ENCODE measurements at places on chromosomes 2 and 18.

DNA sequence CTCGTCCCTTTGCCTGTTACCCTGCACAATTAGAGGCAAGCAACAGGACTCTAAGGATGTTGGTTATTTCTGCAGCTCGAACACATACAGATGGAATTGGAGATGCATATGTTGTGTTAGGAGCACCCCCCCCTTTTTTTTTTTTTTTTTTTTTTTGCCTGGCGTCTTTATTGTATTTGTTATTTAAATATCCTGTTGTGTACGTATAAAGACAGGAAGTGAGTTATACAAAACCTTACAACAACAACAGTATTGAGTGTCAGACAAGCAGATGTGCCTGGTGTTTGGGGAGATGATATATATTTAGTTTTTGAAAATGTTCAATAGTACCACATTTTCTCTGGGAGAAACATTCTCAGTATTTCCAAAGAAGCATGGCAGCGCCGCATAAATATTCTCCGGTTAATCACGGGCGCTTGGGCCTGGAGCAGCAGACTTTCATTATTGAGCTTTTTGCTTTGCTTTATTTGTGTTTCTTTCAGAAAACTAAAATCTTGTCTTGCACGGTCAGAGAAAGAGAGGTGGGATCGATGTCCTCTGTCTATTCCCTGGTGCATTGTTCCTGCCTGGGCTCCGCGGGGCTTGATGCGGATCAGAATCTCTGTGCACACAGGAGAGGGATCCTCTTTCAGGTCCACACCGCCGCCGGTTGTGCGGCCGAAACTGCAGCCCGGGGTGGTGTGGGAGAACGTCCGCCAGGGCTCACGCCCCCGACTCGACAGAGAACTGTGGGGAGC, 23.2 kb upstream of the ZNF516 start:
- DNase-seq, result peak; percentile 59

DNA sequence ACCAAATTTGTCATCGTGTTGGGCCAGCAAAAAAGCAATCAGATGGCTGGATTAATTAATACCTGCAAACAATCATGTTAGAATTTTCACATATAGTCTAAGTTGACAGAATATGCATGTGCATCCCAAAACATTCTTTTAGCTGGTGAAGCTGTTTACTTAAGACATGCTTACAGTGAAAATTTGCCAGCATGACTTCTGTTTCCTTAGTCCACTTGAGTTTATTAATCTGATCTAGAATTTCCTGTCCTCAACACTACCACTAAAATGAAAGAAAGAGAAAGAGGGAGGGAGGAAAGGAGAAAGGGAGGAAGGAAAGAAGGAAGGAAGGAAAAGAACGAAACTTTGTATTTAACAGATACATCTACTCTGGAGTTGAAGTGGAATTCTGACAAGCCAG, 2109.9 kb upstream of the PIK3C3 start:
- no peak for DNase-seq

DNA sequence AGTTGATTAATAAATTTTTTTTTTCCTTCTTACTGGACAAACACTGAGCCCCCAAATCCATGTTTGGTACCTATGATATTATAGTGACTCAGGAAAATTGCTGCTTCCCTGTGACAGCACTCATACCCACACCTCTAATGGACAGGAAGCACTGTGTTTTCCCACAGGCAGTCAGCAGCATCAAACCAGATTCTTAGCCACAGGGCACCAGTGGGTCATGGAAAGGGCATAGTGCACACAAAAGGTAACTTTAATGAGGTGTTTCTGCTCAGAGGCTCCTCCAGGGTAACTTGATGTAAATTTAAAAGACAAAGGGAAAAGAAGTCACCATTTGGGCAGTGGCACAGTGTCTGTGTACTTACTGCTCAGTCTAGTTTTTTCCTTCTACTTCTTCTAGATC, 34.1 kb downstream of the SERPINB11 start:
- DNase-seq, result no peak

- DNase-seq, result no peak
These were observed 8.2 kb downstream of the TTC32 start for GRCh38 chr2:19893520-19894133.

- DNase-seq, result no peak
These were observed 110.8 kb downstream of the FSHR start for GRCh38 chr2:49043405-49043982.

GRCh38 chr18:49009661-49010060, 58.9 kb upstream of the SMAD7 start:
- DNase-seq, result no peak

DNA sequence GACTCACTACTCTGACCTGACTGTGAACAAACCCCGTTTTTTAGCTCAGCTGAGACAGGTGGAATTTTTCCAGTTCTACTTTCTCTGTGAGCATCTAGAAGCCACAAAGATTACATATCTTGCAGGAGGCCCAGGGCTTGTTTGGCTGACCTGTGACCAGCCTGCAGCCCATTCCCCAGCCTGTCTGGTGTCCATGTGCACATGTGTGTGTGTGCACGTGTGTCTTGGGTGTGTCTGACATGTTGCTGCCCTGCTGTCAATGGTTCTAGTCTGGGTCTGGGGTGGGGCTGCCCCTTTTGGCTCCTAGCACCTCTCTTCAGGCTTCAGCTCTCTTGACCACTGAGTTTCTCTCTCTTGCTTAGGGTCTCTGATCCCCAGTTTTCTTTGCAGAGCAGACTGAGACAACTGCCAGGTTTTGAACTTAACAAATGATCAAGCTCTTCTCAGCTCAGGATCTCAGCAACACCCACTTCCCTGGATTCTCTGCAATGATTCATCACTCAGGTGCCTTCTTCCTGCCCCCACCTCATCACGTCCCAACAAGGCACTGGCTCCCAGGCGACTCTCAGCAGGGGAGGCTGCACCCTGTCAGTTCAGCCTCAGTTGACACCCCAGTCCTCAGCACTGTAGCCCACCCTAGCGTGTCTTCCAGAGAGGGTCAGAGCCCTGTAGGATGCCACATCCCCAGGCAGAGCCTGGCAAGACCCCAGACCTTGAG, 130.3 kb downstream of the CELF4 start:
- DNase-seq, result no peak

DNA sequence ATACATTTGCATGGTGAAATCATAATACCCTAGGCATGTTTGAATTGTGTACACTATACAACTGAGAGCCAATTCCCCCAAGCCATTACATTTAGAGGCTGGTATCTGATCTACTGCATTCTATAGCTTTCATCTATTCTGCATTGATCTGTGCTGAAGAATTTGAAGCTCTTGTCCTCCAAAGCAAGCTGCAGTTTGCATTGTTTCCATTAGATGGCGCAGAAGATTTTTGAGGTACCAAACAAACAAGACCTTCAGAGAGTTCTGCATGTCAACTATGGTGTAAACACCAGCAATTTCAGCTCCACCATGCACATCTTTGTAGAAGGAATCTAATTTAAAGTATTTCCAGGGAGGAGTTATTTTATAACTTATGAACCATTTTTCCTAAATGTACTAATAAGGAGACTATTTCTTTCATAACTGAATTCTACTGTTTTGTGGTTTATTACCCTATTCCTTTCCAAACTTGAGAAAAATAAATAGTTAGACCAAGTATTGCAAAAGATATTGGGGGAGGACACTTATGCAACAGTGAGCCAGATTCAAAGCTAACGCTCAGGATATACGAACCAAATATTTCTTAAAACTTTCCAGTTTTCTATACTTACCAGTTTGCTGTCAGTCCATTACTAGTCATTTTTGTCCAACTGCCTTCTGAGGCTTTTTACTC, 761.8 kb upstream of the ACVR2A start:
- no peak for DNase-seq
